ENCODE measurements at places on chromosomes 4 and X. TPM values are rescaled to one million over a fixed set of nuclear protein-coding genes. Genes with fewer than 3 reads are reported as not detected.

The WWC2 gene
- total RNA-seq = 74.2 TPM

DNA sequence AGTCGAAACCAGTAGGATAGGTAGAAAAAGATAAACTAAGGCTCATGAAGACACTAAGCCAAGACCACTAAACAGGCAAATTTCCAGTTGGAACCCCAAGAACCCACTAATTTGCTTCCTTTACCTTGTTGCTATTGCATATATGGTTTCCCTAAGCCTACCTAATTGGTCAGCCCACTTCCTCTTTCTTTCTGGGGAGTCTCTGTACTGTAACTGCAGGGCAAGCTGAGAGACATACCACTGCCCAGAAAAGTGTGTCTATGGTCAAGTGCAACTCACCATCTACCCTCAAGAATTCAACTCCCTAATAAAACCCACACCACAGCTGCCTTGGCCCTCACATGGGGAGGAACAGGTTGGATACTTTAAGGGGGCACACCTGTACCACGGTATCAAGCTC lies 28.6 kb downstream of the IDS start:
- H3K36me3 ChIP-seq = peaks cover 4% of the 10 kb centered on the region
- no peak overlapping the region for H3K4me3 ChIP-seq
- no peaks in the 10 kb centered on the region for H3K4me1 ChIP-seq

GRCh38 chr4:159101988-159102621 lies 774 bp upstream of the RAPGEF2 start:
- no peaks in the 10 kb centered on the region for H3K27me3 ChIP-seq
- H3K4me1 ChIP-seq = peaks cover 12% of the 10 kb centered on the region
- peak; percentile 16 for DNase-seq
- no peaks in the 10 kb centered on the region for H3K36me3 ChIP-seq
- H3K27ac ChIP-seq = peak overlapping the region; percentile 94

DNA sequence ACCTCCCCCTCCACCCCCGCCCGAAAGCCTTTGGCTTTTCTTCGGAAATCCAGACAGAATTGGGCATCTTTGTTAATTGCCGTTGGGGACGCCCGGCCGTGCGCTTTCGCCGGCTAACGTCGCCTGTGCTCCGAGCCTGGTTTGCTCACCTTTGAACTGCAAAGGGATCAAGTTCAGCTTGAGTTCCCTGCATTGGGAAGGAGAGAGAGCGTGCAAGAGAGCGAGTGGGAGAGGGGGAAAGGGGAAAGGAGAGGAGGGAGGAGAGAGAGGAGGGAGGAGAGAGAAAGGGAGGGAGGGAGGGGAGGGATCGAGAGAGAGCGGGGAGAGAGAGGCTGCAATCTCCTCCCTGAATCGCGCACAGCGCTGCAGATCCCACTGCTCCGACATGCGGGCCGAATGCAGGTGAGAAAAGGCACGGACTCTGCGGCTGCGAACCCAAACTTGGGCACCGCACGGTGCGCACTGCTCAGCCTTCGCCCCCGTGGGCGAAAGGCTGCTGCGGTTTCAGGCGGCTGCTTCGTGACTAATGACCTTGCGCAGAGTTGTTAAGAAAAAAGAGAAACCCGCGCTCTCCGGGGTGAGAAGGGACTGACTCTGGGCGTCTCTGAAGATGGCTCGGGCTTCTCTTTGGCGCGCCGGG lies at the start of gene PCDH7:
Gene PCDH7, plus strand, starts transcription at position 349 of the 640 bp plus-strand sequence. CDS start 1,054 bp downstream, outside the sequence.
- peaks cover 11% of the 10 kb centered on the region for H3K27me3 ChIP-seq
- peak; percentile 77 for DNase-seq
- H3K36me3 ChIP-seq = no peaks in the 10 kb centered on the region
- H3K4me3 ChIP-seq = peak within 1 kb of the TSS; percentile 32

GRCh38 chr4:130753926-130754325 lies 1658.0 kb downstream of the C4orf33 start:
- H3K27ac ChIP-seq = no peak overlapping the region
- no peak for DNase-seq
- H3K27me3 ChIP-seq = no peaks in the 10 kb centered on the region
- no peak overlapping the region for H3K4me3 ChIP-seq

DNA sequence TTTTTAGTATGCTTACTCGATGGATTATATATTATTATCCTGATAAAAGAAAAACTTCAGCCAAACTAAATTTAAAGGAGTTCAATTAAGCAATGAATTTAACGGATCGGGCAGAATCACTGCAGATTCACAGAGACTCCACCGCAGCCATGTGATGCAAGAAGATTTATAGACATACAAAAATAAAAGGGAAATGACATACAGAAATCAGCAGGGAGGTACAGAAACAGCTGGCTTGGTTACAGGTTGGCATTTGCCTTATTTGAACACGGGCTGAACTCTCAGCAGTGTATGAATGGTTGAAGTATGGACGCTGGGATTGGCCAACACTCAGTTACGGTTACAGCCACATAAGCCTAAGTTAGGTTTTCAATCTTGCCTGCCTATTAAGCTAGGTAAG lies 35.4 kb upstream of the DHRSX start:
- H3K27ac ChIP-seq = no peak overlapping the region
- H3K4me1 ChIP-seq = no peaks in the 10 kb centered on the region
- H3K27me3 ChIP-seq = no peaks in the 10 kb centered on the region

DNA sequence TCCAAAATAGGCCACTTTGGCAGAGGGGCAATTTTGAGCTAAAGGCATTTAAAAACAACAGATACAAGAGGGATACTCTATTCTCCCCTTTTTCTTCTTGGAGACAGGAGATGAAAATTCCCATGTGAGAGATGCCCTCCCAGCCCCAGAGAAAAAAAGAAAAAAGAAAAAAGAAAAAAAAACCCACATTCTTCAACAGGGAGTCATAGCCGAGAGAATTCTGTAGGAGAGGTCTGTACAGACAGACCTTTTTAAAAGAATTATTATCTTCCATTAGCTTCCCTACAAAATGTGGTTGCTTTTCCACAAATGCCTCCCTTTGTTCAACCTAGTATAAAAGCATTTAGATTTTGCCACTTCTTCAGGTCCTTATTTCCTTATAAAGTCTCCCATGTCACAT lies 89.9 kb downstream of the SPCS3 start:
- H3K36me3 ChIP-seq = no peaks in the 10 kb centered on the region
- DNase-seq = no peak
- H3K27ac ChIP-seq = no peak overlapping the region
- no peaks in the 10 kb centered on the region for H3K4me1 ChIP-seq
- H3K4me3 ChIP-seq = no peak overlapping the region

DNA sequence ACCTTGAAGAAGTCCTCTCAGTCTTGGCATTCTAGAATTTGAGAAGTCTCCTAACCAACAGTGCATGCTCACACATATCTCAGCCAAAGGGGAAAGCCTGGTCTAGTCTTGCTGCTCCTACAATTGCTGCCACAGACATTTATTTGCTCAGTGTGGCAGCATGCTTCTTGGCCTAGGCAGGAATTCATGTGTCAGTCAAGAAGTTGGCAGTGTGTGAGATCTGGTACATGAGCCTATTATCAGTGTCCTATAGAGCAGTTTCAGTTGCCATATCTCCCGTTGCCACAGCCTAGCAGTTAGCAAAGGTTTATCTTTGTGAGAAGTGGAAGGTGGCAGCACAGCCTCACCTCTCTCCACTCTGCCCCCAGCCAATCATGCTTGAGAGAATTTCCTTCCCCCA lies 176.9 kb upstream of the ARHGEF9 start:
- no peaks in the 10 kb centered on the region for H3K4me1 ChIP-seq
- H3K27me3 ChIP-seq = no peaks in the 10 kb centered on the region

DNA sequence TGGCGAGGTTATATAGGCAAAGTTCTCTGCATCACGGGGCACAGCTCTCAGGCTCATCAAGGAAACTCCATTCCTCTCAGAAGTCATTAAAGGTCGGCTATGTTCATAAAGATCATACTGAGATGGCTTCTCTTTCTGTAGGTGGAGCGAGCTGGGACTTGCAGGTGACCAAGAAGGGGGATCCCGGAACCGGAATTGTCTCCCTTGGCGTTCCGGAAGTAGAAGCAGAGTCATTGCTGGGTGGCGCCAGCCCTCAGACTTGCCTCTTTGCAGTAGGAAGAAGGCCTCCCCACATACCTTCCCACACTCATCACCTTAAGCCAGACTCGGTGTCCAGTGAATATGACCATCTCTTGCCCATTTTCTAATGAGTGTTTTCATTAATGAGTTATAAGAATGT lies 17.9 kb upstream of the HPGD start:
- no peak overlapping the region for H3K4me3 ChIP-seq
- no peaks in the 10 kb centered on the region for H3K4me1 ChIP-seq
- H3K27me3 ChIP-seq = no peaks in the 10 kb centered on the region

DNA sequence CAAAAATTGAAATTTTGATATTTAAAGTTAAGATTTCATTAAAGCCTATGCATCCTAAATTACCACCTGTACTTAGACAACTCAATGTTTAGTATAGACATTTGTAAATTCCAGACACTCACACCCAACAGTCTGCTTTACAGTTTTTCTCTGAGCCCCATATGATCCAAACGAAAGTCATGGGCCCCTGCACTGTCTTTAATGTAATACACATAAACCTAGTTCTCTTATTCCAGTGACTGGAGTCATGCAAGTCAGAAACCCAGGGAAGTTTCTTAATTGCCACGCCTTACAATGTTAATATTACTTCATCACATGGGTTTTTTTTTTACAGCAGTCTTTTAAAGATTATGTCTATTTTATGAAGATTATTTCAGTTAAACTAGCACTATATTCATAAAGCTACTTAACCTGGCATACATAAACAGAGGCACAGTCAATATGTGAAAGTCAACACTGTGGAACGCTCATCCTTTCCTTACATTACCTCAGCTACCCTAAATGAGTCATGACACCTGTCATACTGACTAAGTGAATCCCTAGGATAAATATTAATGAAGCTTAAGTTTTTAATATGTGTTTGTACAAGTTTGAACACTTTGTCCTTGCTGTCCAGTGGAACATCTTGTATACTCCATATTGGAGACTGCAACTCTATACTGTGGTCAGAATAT lies 67.7 kb upstream of the H2AZ1 start:
- H3K4me3 ChIP-seq = no peak overlapping the region
- no peaks in the 10 kb centered on the region for H3K4me1 ChIP-seq
- DNase-seq = no peak

The HHIP gene
- total RNA-seq = 86.5 TPM

DNA sequence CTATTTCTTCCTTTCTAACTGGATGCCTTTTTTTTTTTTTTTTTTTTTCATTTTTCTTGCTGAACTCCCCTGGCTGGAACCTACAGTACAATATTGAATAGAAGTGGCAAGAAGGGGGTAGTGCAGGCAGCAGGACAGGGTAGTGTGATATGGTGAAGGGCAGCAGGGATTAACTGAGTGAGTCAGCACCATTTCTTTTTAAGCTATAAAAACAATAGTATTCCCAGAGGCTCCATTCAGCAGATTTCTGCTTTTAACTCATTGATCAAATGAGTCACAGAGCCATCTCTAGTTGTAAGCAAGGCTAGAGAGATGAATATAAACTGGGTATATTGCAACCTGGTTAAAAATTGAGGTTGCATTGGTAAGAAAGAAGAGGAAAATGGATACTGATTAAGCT lies 53.6 kb upstream of the SETD7 start:
- no peak overlapping the region for H3K4me3 ChIP-seq
- no peak overlapping the region for H3K27ac ChIP-seq
- no peaks in the 10 kb centered on the region for H3K4me1 ChIP-seq
- no peak for DNase-seq

The UGT2B11 gene
- total RNA-seq = not detected

DNA sequence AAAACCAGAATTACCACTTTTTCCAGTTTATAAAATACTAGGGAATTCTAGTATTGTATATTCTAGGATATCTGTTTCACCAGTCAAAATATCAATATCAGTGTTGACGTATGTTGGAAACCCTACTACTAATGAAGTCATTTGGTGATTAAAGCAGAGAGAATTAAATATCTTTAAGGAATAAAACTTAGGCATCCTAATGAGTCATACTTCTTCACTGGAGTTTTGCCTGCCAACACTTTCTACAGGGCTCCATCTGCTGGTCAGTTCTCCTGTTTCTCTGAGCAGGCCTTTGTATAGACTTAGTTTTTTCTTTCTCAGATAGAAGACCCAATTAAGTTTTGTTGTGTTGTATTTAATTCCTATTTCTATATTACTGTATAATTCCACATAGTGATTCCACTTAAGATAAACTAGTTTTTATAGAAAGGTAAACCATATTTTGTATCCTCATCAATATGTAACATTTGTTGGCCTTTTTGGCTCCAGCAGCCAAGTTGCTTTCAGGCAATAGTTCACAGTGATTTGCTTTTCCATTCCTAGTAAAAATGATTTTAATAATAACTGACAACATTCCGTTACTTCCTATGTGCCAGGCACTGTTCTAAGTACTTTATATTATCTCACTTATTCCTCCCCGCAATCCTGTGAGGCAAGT lies 3.5 kb downstream of the AP1AR start:
- peak; percentile 82 for DNase-seq
- H3K27me3 ChIP-seq = no peaks in the 10 kb centered on the region

GRCh38 chr4:15237648-15238230 lies 190.1 kb upstream of the C1QTNF7 start:
- H3K36me3 ChIP-seq = no peaks in the 10 kb centered on the region
- H3K4me3 ChIP-seq = no peak overlapping the region
- no peak overlapping the region for H3K27ac ChIP-seq
- no peaks in the 10 kb centered on the region for H3K27me3 ChIP-seq

The HOPX gene
- 144 TPM for total RNA-seq

Data from lung (tissue), 17 donors.